ENCODE measurements at places on chromosomes 7 and 10.

DNA sequence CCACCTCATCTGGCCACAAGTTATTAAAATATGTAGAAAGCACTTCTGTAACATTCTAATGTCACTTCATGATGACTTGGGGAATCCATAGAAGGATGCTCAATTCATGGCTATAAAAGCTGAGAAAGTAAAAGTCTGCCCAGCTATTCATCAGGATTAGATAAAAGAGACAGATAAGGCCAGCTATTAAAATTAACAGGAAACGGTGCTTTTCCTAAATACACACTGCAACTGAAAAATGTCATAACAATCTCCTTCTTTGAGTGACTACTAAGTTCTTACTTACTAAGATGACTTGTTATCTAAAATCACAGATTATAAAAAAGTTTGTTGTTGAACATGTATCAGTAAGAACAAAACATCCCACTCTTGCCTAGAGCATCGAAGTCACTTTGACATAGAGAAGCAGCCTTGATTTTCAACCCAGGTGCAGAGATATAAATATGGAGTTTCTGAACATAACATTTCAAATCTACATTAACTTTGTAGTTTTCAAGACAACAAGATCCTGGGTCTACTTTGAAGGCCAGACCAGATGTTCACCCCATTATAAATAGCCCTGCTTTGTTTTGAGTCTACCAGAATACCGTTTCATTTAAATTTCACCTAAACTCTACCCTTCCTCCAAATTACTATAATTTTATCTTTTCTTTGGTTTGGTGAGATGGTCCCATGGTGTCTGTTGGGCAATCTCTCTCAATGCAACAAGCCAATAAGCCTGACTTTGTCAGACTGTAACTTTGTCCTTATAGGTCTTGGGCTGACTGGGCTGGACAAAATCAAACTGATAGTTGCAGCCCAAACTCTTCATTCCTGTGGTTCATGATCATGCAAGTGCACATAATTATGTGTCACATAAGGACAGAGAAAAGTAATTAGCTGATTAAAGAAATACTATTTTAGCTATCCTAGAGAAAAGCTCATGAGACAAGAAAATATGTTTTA, 24.0 kb downstream of the HYCC1 start:
- no peak for DNase-seq

DNA sequence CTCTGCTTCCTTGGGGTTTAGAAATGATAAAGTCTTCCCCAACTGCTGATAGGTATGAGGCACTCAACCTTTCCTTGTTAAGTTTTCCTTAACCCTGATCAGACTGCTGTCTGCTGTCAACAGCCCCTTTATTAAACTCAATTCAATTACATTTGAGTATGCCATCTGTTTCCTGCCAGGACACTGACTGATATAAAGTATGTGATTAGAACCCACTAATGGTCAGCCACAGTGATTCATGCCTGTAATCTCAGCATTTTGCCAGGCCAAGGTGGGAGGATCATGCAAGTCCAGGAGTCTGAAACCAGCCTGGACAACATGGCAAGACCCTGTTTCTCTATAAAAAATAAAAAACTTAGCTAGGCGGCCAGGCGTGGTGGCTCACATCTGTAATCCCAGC, 18.1 kb downstream of the BAZ1B start:
- no peak for DNase-seq

- no peak for DNase-seq
Observed at GRCh38 chr10:115503546-115503945, 410.4 kb downstream of the ATRNL1 start.

DNA sequence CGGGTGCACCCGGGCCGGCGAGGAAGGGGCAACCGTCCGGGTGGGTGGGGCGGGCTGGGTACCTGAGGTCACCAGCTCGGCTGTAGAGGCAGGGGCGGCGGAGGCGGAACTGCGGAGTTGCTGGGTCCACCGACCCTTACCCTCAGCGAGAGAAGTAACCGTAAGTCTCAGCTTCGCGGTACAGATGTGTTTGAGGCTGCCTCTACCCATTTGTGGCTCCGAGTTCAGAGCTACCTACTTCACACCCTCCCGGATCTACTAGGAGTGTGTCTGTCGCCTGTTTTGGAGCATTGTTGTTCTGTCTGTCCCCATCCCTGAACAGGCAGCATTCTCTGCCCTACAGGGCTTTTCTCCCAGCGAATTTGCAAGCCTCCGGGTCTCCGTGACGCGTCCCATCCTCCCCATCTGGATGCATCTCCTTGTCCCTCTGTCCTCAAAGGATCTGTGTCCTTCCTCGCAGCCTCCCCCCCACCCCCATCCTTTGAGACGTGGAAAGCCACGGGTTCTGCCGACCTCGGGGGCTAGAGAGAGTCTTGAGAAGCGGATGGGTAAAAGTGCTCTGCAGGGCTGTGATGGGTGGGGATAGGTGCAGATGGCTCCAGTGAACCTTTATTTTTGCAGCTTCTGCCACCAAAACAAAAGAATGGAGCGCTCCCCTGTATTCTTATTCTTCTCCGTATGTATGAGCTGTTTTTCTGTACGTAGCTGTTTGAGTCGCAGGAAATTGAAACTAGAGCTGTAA, 757 bp downstream of the ANKIB1 start:
- peak; percentile 13 for DNase-seq

DNA sequence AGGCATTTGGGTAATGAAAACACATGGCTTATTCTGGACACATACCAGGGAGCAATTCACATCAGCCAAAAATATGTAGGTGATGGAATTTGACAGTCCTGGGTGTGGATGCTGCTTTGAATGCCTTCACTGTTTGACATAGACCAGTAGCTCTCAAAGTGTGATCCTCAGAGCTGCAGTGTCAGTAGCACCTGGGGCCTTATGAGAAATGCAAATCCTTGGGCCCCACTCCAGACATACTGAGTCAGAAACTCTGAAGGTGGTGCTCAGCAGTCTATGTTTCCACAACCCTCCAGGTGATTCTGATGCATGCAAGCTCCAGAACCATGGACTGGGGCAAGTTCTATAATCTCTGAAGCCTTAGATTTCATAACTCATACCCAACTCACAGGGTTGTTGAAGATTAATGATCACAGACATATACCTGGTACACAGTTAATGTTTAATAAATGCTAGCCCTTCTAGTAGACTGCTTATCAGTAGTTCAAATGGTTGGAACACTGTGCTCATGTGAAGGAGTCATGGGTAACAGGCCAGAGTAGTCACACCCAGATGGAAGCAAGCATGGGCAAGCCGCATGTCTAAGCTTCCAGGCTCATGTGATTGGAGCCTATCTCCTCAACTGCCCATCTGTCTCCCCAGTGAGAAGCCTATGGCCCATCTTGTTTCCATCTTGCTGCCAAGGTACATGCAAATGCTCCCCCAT, 715.7 kb downstream of the GRID1 start:
- no peak for DNase-seq

DNA sequence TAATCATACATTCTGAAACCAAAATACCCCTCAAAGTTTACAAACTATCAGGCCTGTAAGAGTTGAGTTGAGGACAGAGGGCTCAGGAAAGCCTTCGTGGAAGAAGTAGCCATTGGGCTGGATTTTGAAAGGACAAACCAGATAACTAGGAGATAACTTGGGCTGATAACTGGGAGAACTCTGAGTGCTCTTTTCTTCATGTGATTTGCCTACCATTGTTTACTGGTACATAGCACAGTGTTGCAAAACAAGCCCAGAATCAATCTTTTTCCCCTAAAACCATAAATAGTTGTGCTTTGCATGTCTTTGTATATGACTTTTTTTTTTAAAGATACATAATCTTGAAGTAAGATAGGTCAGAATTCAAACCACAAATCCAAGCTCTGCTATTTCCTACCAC, 106.7 kb upstream of the ITGB1 start:
- no peak for DNase-seq

- no peak for DNase-seq
Observed at GRCh38 chr10:45526309-45526905, 146.2 kb downstream of the ZFAND4 start.

DNA sequence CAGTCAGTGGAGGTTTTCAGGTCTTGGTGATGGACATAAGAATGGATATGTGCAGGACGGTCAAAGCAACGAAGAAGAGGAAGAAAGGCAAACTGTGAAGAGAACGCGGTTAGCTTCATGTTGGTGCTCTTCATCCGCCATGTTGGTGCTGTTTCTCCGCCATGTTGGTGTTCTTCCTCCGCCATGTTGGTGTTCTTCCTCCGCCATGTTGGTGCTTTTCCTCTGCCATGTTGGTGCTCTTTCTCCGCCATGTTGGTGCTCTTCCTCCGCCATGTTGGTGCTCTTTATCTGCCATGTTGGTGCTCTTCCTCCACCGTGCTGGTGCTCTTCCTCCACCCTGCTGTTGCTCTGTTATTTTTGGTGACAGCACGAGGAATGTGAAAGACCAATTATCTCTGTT, 95.4 kb downstream of the DOCK1 start:
- DNase-seq = no peak

- no peak for DNase-seq
Observed at GRCh38 chr10:49115015-49115795, at the start of gene VSTM4. Gene VSTM4, minus strand, starts transcription at chr10:49115522. Its CDS starts 37 bp downstream, at chr10:49115485.

DNA sequence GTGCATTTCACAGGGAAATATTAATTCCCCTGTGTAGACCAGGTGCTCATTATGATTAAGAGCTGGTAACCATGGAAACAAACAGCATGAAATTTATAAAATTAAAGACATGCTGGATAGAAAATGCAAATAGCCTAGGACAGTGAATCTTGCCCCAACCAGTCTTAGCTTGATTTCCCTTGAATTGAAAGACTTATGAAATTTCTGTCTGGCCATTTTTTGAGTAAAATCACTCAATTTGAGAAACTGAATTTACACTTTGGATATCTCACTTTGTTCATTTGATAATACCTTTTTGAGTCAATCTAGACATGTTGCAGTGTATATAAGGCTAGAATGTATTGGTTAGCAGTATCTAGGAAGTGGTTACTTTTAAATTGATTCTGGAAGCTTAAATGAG, 4.4 kb upstream of the SMIM30 start:
- no peak for DNase-seq

GRCh38 chr7:129263168-129263567, 38.3 kb downstream of the AHCYL2 start:
- no peak for DNase-seq

GRCh38 chr7:139813151-139813550, 15.9 kb upstream of the TBXAS1 start:
- DNase-seq = no peak

DNA sequence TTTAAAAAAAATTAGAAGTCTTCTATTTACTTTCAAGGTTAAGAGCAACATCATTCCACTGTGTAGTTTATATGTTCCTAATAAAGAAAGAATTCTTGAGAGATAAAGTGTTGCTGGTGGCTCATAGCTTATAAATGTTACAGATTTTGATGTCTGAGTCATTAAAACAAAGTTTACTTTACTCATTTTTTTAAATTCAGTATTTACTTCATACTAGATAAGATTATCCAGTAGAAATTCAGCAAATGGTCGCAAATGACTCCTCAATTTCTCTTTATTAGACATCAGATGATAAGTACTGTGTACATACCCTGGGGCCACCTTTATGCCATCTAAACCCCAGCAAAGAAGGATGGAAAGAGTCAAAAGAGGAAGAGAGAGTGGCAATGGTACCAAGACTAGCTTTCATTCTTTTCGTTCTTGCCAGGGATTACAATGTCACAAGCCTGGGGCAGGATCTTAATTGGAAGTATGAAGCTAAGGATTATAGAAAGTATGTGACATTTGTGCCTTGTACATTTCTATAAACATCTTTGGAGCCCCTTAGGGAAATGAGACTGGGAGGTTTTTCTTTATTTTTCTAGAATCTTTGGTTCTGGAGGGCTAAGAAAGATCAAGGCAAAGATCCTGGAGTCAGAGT, 206.1 kb downstream of the CHRM2 start:
- DNase-seq = no peak
